ENCODE measurements at places on chromosomes 1 and 21. TPM values are rescaled to one million over a fixed set of nuclear protein-coding genes. Genes with fewer than 3 reads are reported as not detected.

DNA sequence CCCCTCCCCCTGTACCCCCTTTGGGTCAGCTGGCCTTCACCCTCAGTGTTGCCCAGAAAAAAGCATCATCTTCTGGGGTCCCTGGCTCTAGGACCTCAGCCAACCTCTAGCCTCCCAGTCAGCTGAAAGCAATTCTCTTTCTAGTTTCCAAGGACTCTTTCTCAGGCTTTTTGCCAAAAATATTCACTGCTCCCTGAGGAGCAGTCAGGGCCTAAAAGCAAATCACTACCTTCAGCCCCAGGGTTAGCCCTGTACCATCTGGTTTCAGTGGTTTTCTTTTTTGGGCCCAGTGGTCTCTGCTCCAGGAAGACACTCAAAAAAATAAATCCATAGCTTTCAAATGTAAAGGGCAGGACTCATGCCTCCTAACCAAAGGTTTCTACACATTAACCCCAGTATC is 3.1 kb upstream of the LMOD1 start:
- H3K4me3 ChIP-seq = no peak overlapping the region
- no peak overlapping the region for H3K27ac ChIP-seq
- H3K4me1 ChIP-seq = peaks cover 6% of the 10 kb centered on the region
- no peaks in the 10 kb centered on the region for H3K27me3 ChIP-seq
- DNase-seq = no peak

DNA sequence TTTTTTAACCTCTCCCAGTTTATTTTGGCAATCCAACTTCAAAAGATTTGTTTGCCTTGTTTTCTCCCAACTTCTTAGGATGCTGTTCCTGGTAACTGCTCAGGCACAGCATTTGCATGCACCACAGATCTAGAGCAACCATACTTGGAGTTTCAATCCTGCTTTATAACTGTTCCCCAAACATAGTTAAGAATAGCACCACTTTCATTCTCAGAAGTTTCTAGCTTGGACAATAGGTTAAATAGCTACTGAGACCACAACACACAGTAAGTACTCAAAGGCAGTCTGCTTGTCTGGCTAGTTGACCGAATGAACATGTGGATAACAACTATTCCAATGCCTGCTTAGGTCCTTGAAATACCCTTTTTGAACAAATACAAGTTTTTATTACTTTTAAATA is 76.8 kb downstream of the FOXJ3 start:
- H3K4me1 ChIP-seq = peaks cover 41% of the 10 kb centered on the region
- DNase-seq = no peak
- no peak overlapping the region for H3K4me3 ChIP-seq

GRCh38 chr1:50105433-50105832 is 3.3 kb upstream of the ELAVL4 start:
- H3K27me3 ChIP-seq = peaks cover 9% of the 10 kb centered on the region
- no peak overlapping the region for H3K27ac ChIP-seq
- DNase-seq = no peak
- no peak overlapping the region for H3K4me3 ChIP-seq

GRCh38 chr21:26836528-26836927 is 8.7 kb downstream of the ADAMTS1 start:
- peak overlapping the region; percentile 8 for H3K27ac ChIP-seq
- peaks cover 36% of the 10 kb centered on the region for H3K4me1 ChIP-seq
- no peak overlapping the region for H3K4me3 ChIP-seq
- no peak for DNase-seq
- H3K36me3 ChIP-seq = peaks cover 58% of the 10 kb centered on the region

DNA sequence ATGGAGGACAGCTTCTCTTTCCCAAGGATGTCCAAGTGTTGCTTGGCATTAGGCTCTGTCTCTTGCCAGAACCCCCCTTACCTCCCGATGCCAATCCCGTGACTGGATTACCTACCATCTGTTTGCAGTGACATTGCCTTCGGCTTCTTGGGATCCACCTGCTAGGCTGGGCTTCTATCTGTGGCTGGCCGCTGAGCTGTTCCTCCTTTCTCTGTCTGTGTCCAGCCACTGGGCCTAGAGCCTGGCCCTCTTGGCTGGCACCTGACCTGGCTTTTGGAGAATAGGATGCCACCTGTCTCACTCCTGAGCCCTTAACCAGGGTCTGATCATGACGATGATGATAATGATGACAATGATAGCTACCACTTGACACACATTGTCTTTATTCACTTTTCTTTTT is 41.6 kb upstream of the STUM start:
- no peak for DNase-seq
- no peak overlapping the region for H3K4me3 ChIP-seq
- no peak overlapping the region for H3K27ac ChIP-seq
- H3K36me3 ChIP-seq = no peaks in the 10 kb centered on the region

DNA sequence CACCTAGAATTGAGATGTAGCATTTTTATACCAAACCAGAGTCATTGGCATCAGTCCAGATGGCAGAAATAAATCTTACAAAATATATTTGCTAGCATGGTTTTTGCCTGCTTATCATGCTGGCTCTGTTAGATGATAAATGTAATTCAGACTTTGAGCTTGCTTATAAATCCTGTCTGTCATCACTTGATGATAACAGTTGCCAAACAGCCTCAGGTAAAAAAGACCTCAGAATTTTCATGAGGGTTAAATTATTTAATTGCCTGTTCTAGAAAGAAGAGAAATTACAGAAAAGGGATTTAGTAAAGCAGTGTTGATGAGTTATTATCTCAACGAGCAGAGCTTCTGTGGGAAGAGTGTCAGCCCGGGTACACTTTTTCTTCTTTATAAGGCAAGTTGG is 83.3 kb downstream of the FNBP1L start:
- H3K36me3 ChIP-seq = peaks cover 26% of the 10 kb centered on the region
- DNase-seq = no peak
- no peaks in the 10 kb centered on the region for H3K27me3 ChIP-seq
- no peaks in the 10 kb centered on the region for H3K4me1 ChIP-seq
- no peak overlapping the region for H3K27ac ChIP-seq

- H3K27ac ChIP-seq = no peak overlapping the region
- no peaks in the 10 kb centered on the region for H3K4me1 ChIP-seq
- H3K36me3 ChIP-seq = no peaks in the 10 kb centered on the region
- H3K4me3 ChIP-seq = no peak overlapping the region
- DNase-seq = no peak
These were observed 98.1 kb downstream of the TM2D1 start for GRCh38 chr1:61626816-61627215.

DNA sequence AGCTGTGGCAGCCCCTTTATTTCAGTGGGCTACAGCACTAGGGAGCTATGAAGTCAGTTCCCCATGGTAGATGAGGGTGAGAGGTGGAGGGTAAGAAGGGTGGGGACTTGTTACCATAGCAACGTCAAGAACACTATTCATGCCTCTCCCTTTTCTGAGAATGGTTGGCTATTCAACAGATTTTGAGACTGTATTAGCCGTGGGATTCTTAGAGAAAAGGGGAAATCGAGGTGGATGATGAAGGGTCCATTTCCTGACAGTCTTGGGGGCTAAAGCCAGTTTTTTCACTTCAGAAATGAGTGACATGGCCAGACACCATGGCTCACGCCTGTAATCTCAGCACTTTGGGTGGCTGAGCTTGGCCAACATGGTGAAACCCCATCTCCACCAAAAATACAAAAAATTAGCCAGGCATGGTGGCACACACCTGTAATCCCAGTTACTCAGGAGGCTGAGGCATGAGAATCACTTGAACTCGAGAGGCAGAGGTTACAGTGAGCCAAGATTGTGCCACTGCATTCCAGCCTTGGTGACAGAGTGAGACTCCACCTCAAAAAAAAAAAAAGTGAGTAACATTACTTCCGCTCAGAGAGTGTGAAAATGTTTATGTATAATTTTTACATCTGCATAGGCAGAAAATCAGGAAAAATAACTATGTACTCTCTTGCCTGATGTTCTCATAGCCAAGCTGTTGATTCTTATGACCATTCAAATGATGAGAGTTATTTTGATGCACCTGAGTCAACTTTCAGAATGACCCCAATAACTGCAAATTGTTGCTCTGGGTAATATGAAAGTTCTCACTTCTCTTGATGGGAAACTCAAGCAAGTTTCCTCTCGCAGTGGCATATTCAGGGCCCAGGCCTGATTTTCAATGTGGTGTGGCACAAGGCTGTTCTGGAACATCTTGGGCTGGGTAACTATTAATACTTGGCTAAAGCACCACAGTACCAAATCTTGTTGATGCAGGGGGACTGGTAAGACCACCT is 23.2 kb upstream of the RGSL1 start:
- no peaks in the 10 kb centered on the region for H3K4me1 ChIP-seq
- H3K36me3 ChIP-seq = no peaks in the 10 kb centered on the region
- DNase-seq = no peak

DNA sequence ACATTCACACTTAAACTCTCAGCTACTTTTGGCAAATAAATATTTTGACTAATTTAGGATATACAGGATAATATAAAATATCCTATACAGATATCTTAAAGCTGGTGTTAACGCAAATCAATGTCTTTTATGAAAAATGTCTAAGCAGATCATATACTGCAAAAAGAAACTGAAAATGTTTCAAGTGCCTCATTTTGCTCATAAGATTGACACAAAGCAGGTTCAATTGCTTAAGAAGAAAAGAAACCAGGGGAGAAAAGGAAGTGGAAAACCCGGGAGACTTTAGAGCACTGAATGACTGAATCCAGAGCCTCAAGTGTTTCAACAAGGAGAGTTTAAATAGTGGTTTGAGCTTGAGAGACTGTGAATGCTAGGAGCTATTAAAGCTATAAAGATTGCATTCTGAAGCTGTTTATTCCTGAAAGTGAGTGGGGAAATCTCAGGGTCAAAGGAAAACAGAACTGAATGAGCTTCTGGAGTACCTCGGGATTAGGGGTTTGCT is 1943.0 kb downstream of the MRPL39 start:
- no peaks in the 10 kb centered on the region for H3K4me1 ChIP-seq
- H3K27me3 ChIP-seq = no peaks in the 10 kb centered on the region
- no peak overlapping the region for H3K4me3 ChIP-seq

GRCh38 chr1:107098961-107099360 is 41.9 kb upstream of the NTNG1 start:
- no peak overlapping the region for H3K27ac ChIP-seq
- no peaks in the 10 kb centered on the region for H3K4me1 ChIP-seq
- no peaks in the 10 kb centered on the region for H3K27me3 ChIP-seq
- no peak overlapping the region for H3K4me3 ChIP-seq
- no peaks in the 10 kb centered on the region for H3K36me3 ChIP-seq

DNA sequence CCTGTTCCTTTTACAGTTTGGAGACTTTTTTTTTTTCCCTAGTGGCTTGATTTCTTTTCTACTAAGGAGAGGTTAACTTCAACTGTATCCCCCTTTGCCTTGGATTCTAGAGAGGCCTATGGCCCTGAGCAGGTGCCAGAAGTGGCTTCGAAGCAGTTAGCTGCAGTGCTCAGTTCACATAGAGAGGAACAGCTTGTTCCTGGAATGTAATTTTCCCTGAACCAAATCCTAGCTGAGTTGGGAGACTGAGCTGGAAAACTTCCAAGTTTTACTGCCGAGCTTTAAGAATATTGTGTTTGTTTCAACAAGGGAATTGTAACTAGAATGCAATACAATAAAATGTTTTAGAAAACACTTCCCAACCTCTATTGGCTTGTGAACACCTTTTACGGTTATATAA is 17.5 kb downstream of the RD3 start:
- H3K36me3 ChIP-seq = no peaks in the 10 kb centered on the region
- DNase-seq = no peak
- no peak overlapping the region for H3K4me3 ChIP-seq
- H3K4me1 ChIP-seq = peaks cover 8% of the 10 kb centered on the region
- H3K27me3 ChIP-seq = peaks cover 12% of the 10 kb centered on the region
- no peak overlapping the region for H3K27ac ChIP-seq

- no peak for DNase-seq
- no peaks in the 10 kb centered on the region for H3K36me3 ChIP-seq
- H3K4me1 ChIP-seq = no peaks in the 10 kb centered on the region
- H3K4me3 ChIP-seq = no peak overlapping the region
- H3K27ac ChIP-seq = no peak overlapping the region
- H3K27me3 ChIP-seq = no peaks in the 10 kb centered on the region
These were observed 38.7 kb upstream of the CNTN2 start for GRCh38 chr1:205004351-205004750.

- DNase-seq = peak; percentile 61
- no peaks in the 10 kb centered on the region for H3K27me3 ChIP-seq
These were observed 913 bp upstream of the S1PR1 start for GRCh38 chr1:101235696-101236515.

DNA sequence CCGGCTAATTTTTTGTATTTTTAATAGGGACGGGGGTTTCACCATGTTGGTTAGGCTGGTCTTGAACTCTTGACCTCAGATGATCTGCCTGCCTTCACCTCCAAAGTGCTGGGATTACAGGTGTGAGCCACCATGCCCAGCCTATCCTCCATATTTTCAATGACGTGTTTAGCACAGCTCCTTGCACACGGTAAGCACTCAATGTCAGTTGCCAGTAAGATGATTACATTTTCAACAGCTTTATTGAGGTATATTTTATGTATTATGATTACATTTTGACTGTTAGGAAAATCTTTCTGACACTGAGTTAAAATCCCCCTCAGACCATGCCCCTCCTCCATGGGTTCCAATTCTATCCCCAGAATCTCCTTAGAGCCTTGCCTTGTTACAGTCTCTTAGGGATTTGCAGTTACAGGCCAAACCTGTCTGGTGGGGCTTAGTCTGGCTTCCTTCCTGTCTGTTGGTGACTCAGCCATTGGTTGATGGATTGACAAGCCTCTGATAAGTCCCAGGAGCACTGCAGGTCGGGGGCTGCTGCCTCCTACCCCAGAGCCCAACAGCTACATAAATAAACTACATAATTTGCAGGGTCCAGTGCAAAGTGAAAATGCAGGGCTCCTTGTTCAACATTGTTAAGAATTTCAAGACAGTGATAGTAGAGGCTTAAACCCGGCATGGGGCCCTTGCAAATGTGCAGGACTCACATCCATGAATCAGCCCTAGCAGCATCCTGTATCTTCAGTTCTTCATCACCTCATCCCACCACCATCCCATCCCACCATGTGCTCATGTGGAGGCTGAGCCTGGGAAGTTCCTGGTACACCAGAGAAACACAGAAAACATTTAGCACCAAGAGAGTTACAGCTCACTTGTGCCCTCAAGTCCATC is 23.4 kb downstream of the COA7 start:
- H3K27ac ChIP-seq = peak overlapping the region; percentile 84
- H3K36me3 ChIP-seq = no peaks in the 10 kb centered on the region

GRCh38 chr1:189616893-189617292 is 860.8 kb downstream of the BRINP3 start:
- no peaks in the 10 kb centered on the region for H3K36me3 ChIP-seq
- DNase-seq = no peak
- H3K4me1 ChIP-seq = no peaks in the 10 kb centered on the region

- no peaks in the 10 kb centered on the region for H3K27me3 ChIP-seq
- H3K27ac ChIP-seq = no peak overlapping the region
- DNase-seq = no peak
- no peaks in the 10 kb centered on the region for H3K4me1 ChIP-seq
- H3K36me3 ChIP-seq = no peaks in the 10 kb centered on the region
These were observed 62.1 kb upstream of the CD55 start for GRCh38 chr1:207259391-207259790.

Gene SLC5A9
- total RNA-seq = not detected

Gene TSSK3
- total RNA-seq = 1.5 TPM

Gene KPRP
- 0.17 TPM for total RNA-seq

Gene PIK3C2B
- total RNA-seq = 20.9 TPM

Gene FMO4
- total RNA-seq = 1.7 TPM

Gene ATAD3A
- 26.1 TPM for total RNA-seq

Gene KIF26B
- 0.32 TPM for total RNA-seq

Gene RGS13
- total RNA-seq = not detected

Gene FCGR2B
- total RNA-seq = 3.0 TPM

Gene CZIB
- 57.3 TPM for total RNA-seq
